ENCODE measurements at places on chromosomes 13 and 19.

DNA sequence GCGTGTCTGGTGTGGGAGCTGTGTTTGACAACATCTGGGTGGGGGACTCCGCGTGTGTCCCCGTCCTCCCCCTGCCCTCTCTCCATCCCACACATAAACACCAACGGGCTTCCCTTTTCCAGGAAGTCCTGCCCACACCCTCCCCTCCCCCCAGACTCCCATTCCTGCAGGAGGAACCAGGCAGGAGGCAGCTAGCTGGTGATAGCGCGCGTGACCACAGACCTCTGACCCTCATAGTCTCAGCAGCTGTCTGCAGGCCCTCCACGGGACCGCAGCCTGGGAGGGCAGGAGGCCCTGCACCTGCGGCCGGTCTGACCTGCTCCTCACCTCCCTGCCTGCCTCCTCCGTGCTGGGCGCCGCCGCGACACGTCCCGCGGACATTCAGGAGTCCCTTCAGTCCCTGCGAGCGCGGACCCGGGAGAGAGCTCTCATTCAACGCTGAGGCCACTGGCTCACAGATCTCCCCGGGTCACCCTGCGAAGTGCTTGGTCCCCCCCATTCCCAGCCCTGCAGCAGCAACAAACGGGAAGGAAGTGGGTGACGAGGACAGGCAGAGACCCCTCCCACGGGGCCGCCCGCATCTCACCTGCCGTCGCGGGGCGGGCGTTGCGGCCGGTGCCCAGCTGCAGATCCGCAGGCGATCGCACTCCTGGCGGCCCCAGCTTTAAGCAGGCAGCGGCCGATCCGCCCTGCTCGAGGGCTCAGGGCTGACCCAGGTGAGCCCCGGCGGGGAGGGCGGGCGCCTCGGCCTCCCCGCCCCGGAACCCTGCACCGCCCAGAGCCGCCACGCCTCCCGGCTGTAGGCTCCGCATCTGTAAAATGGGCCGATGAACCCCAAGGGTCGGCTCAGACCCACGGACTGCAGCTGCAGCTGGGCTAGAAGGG, 1.1 kb upstream of the ACP5 start:
- no peak for DNase-seq

- DNase-seq = no peak
These were observed 8.7 kb upstream of the INSL3 start for GRCh38 chr19:17829855-17830566.

GRCh38 chr19:19292607-19293006, 19.5 kb upstream of the TM6SF2 start:
- DNase-seq = no peak

GRCh38 chr19:36423925-36424324, 5.5 kb upstream of the ZFP82 start:
- no peak for DNase-seq

DNA sequence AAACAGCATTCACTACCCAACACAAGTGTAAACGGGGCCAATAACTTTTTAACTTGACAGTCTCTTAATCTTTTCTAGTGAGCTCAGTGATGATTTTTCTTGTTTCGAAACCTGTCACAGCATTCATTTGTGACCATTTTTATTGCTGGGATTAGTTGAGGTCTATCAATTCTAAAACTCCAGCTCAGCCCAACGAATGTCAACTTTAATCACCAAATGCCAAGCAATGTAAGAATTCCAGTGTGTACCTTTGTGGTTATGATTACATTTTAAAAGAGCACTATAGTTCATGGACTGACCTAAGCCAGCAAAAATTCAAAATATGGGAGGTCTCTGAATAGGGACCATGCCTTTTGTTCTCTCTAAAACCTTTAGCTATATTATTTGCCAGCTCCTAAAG, 694.3 kb upstream of the SGCG start:
- DNase-seq = no peak

DNA sequence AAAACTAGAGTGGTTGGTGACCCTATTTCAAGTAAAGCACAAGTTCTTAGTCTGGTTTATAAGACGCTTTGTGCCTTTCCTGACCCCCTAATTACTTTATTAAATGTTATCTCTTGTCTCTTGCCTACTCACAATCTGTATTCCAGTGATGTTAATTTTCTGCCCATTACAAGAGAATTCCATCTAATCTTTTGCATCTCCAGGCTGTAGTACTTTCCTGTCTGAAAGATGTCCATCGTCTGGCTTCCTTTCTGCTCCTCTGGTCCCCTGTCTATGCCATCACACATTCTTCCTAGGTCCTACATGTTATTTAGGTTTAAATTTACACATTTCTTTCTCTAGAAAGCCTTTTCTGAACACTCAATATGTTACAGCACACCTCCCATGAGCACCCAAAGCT, 25.9 kb upstream of the OXGR1 start:
- DNase-seq = no peak

DNA sequence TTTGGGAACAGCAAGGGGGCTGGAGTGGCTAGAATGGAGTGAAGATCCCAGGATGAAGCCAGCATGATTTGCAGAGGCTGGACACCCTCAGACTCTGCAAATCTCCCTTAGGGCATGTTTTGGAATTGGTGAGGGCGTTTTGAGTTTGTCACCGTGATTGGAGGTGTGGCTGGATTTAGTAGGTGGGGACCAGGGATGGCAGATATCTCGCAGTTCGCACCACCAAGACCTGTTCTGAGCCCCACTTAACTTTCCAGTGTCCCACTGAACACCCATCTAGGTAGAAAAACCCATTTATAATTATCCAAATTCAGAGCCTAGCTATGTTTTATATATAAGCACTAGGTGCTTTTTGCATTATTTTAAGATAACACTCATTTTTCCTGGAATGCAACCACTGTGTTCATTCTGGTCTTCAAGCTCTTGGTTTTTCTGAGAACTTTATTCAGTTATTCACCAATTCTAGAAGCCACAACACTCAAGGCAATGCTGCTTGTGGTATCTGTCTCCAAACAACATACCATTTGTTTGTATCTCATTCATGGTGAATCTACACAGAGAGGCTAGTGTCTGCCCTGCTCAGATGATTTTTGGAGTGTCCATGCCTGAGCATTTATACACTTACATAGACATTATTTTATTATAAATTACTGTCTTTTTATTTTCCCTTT, 3.0 kb upstream of the NANOS2 start:
- no peak for DNase-seq

- DNase-seq = no peak
These were observed 6.1 kb downstream of the DENND1C start for GRCh38 chr19:6475321-6476108.

DNA sequence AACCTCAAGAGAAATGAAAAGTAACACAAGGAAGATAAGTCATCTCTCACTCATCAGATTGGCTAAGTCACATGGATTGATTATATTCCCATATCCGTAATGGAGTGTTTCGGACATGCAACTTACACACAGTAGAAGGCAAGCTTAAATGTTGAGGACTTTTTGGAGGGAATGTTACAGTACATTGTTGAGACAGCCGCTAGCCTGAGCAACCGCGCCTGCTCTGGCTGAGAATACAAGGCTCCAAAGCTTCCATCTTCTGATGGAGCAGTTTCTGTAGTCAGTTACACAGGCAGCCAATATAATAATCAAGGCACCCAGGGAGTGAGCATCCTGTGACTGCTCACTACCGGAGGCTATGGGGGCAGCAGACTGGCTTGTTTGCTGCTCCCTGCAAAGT, 1.0 kb upstream of the CRYL1 start:
- DNase-seq = no peak

DNA sequence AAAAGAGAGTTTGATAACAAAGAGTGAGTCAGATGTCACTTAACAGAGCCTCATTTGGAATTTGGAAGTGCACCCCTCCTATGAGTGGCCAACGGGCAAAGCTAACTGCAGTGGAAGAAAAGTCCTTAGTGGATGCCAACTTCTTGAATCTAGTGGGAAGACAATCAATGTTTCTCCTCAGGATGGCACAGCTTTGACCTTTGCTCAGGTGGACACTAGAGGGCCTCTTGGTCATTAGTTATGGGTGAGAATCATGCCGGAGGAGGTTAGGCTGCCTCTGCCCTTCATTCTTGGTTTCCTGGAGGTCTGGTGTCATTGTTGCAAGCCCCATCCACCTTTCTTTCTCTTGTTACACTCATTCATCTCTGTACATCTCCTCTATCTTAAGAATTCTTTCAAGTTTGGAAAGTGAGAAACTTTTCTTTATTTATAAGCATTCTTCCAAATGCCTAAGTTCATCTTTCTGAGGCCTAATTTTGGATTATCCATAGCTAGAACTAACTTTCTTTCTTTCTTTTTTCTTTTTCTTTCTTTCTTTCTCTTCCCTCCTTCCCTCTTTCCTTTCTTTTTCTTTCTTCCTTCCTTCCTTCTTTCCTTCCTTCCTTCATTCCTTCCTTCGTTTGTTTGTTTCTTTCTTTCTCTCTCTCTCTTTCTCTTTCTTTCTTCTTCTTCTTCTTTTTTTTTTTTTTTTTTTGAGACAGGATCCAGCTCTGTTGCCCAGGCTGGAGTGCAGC, 327.2 kb upstream of the TSHZ3 start:
- no peak for DNase-seq

- no peak for DNase-seq
These were observed 56.4 kb downstream of the NUFIP1 start for GRCh38 chr13:44932850-44933251.

DNA sequence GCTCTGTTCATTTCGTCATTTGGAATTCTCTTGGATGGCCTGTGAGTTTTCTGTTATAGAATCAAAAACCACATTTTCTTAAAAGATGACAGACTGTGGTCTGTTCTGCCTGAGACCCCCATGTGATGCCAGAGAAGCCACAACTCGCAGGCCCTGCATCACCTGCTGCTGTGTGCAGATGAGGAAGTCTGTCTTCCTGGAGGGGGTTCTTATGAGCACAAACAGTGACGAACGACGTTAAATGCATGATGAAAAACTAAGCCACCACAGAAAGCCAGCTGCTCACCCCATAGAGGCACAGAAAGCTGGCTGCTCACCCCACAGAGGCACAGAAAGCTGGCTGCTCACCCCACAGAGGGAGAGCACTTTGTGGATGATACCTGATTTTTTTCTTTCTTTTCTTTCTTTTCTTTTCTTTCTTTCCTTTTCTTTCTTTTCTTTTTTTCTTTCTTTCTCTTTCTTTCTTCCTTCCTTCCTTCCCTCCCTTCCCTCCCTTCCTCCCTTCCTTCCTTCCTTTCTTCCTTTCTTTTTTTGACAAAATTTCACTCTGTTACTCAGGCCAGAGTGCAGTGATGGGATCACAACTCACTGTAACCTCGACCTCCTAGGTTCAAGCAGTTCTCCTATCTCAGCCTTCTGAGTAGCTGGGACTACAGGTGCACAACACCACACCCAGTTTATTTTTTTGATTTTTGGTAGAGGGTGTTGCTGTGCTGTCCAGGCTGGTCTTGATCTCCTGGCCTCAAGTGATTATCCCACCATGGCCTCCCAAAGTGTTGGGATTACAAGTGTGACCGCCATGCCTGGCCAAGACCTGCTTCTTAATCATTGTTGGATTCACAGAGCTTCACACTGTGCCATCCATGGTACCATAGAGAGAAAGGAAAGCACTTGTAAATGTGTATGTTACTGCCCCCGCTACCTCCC, 1191.4 kb downstream of the UQCRFS1 start:
- DNase-seq = no peak

GRCh38 chr13:37700887-37701286, 102.3 kb upstream of the POSTN start:
- DNase-seq = no peak

DNA sequence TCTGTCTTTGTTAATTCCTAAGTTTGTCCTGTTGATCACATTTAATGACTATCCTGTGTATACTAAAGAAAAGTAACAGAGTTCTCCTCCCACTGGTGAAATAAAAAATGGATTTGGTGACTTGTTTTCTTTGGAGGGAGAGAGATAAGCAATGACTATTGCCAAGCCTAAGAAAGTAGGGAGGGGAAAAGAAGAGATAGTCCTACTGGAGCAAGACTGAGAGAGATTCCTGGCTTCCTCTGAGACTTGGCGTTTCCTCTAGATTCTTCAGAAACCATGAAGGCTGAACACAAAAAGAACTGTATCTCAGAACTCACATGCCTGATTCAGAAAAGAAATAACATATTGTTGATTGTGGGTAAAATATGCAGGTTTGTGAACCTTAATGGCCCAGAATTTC, 406.5 kb downstream of the FOXO1 start:
- DNase-seq = no peak

GRCh38 chr13:36101157-36101556, 30.0 kb downstream of the DCLK1 start:
- no peak for DNase-seq

DNA sequence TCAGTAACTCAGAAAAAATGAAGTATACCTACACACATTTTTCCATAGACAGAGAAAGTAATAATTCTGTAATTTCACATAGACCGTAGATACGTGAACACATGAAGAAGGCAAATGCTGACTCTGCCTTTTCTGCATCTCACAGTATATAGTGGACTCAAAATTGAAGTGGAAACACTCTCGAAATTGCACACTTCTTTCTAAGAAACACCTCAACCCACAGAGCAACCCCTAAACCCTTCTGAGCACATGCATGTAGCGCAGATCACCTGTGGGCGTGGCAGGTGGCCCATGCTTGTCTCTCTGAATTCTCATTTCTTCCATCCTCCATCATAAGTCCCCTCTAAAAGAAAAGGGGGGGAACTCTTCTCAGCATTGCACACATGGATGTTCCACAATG, 34.7 kb downstream of the COL4A1 start:
- no peak for DNase-seq

- no peak for DNase-seq
These were observed 274.5 kb upstream of the NBEA start for GRCh38 chr13:34667286-34668218.

GRCh38 chr19:41935760-41936415, 7.6 kb upstream of the ERFL start:
- no peak for DNase-seq

- DNase-seq = no peak
These were observed 143.3 kb upstream of the IPO5 start for GRCh38 chr13:97810152-97810551.

GRCh38 chr13:94129490-94129894, 350.0 kb downstream of the DCT start:
- DNase-seq = no peak

- no peak for DNase-seq
These were observed 18.5 kb upstream of the STARD13 start for GRCh38 chr13:33303855-33304597.

- DNase-seq = no peak
These were observed 482.0 kb downstream of the DIAPH3 start for GRCh38 chr13:59681636-59682311.

- no peak for DNase-seq
These were observed 38.7 kb upstream of the GRTP1 start for GRCh38 chr13:113402471-113403254.

DNA sequence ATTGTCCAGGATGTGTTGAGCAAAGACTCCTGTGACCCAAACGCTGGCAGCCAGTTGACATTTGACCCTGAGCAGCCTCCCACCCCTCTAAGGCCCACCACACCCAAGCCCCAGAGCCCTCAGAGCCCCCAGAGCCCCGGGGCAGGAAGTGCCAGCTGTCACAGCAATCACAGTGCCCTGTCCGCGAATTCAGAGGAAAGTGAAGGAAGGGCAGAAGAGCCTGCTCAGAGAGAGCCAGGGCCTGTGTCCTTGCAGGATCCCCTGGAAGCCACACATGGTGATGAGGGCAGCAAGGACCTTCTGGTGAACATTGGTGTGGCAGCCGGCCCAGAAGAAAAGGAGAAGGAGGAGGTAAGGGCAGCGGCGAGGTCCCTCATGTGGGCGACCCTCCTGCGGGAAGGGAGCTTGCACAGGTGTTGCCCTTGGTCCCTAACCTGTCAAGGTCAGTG, 63.7 kb downstream of the SPATA13 start:
- DNase-seq = no peak

GRCh38 chr19:55165952-55166529, 372 bp downstream of the DNAAF3 start:
- no peak for DNase-seq

GRCh38 chr13:112655913-112656312, 33.9 kb upstream of the ATP11A start:
- no peak for DNase-seq

All from posterior vena cava (tissue), 2 donors.